ENCODE measurements at places on chromosomes 2 and 18.
A peak's percentile ranks its signal among the peaks of the same experiment; 100 is the strongest.

DNA sequence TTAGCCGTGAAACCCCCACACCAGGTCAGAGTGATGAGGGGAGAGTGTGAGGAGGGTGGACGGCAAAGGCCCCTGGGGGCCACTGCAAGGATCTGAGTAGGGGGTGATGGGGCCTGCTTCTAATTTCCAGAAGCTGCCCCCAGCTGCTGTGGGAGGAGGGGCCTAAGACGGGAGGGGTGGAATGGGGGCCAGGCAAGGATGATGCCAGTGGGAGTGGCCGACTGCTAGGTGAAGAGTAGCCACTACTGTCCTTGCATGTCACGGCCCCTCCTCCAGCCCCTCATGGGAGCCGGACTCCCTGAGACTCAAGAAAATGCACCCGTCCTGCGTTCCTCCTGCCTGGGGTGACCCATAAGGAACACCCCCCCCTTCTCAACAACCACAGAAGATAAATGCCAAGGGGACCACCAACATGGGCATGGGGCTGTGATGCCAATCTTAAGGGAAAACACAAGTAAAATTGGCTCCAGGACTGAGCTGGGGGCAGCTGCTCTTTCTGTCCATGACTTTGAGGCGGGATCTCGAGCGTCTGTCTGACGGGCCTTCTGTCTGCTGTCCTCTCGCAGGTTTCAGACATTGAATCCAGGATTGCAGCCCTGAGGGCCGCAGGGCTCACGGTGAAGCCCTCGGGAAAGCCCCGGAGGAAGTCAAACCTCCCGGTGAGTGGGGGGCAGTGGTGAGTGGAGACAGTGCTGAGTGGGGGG, 24.2 kb upstream of the PRLH start:
- no peak for ATAC-seq

GRCh38 chr2:220785178-220785577, 786.9 kb downstream of the EPHA4 start:
- ATAC-seq, result no peak

DNA sequence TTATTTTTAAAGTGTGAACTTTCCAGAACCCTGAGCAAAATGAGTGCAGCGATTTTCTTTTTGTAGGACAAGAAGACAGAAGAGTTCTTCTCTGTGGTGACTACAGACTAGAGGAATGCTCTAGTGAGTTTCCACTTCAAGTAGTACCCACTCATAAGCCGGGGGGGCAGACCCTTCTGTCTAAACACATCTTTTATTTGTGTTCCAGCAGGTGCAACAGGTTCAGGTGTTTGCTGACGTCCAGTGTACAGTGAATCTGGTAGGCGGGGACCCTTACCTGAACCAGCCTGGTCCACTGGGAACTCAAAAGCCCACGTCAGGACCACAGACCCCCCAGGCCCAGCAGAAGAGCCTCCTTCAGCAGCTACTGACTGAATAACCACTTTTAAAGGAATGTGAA, 25.2 kb downstream of the PTRHD1 start:
- ATAC-seq, result no peak

DNA sequence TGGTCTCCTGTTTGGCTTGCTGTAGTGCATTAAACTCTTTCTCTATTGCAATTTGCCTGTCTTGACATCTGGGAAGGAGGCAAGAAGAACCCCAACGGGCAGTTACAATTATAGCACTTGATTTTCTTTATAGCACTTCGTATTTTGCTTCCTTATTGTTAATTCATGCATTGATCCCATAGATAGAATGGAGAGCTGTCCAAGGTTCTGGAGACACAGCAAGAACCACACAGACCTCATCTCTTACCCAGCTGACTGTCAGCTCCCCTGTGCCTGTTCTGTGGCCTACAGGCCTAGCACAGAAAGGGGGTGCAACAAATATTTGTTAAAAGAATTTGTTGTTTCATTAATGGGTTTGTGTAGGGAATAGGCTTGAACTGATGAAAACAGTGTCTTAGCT, 194.3 kb downstream of the GALNT1 start:
- ATAC-seq, result no peak

- ATAC-seq, result no peak
These were observed 1.5 kb downstream of the VAMP5 start for GRCh38 chr2:85585781-85586105.

DNA sequence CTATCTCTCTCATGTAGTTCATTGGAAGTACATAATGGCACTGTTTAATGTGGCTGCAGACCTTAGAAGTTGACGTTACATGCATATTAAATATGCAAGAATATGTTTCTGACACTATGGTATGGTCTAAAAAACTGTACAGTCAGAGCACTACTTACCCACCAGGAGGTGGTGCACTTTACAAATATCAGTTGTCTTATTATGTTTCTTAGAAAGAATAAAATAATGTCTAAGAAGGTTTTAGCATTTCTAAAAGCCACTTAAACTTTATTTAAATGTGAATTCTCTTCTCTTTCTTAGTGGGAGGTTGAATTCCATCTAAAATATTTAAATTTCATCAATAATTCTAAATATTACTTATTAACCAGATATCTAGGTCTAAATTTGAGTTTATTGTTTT, 4.3 kb downstream of the TMEFF2 start:
- ATAC-seq, result no peak

DNA sequence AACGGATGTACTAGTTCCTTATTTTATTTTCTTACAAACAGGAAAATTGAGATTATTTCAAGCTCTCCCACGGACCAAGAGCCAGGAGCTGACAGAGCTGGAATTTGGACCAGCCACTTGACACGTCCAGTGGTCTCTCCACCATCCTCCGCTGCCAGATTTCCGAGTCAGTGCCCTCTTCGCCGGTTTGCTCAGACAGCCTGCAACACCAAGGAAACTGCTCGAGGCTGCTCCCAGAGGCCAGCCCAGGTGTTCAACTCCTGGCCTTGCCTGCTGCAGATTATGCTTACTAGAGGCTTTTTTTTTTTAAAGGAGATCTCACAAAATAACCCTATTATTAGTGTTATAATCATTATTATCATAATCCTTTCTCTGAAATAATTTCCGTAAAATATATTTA, 779.8 kb downstream of the RNF144A start:
- ATAC-seq, result no peak

GRCh38 chr18:52953387-52953786, 613.4 kb downstream of the DCC start:
- ATAC-seq, result no peak

GRCh38 chr2:200300638-200301314, 5.7 kb upstream of the SPATS2L start:
- no peak for ATAC-seq

- ATAC-seq, result no peak
These were observed 222.4 kb downstream of the EXOC6B start for GRCh38 chr2:72603481-72603880.

DNA sequence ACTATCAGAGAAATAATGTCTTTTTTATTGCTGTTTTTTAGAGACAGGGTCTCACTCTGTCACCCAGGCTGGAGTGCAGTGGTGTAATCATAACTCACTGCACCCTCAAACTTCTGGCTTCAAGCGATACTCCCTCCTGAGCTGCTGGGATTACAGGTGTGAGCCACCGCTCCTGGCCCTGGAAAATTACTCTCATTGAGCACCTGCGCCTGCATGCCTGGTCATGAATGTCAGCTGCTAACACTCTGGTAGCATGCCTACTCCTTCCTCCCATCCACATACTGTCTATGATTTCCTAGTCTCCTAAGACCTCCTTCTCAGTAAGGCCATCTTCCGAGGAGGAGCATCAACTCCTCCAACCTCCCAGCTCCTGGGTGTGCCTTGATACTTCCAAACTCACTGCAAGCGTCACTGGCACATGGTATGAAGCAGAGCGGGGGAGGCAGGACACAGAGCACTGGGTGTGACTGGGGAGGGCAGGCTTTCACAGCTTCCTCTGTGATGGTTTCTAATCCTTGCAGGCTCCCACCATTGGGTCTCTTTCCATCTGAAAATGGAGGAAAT, 1.6 kb upstream of the MAP2 start:
- ATAC-seq, result no peak

DNA sequence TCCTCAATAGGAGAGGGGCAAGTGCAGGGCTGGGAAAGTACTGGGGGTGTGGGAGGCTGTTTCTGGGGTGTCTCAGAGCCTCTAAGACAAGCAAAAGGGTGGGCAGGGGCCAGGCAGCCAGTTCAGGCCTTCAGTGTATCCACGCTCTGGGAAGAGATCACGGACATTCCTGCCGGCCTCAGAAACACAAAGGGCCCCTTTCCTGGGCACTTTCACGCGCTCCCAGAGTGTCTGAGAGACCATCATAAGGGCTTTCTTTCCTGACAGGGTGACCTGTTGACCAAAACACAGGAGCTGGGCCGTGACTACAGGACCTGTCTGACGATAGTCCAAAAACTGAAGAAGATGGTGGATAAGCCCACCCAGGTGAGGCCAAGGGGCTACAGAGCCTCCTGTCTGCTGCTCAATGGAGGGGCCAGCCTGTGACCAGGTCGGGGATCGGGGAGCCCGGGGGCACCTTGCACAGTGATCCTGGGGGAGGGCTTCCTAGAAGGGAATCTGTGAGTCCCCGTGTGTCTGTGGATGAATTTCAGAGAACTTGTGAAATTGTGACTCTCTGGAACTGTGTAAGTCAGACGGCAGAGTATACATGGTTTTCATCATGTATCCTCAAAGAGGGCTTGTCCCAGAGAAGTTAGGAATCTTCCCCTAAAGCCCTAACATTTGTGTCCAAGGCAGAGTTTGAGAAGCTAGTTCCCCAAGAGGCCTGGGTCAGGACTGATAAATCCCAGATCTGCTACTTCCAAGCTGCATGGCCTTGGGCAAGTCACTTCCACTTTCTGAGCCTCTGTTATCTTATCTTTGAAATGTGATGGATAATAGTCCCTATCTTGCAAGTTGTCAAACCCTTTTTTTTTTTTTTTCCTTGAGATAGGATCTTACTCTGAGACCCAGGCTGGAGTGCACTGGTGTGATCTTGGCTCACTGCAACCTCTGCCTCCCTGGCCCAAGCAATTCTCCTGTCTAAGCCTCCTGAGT, 1.8 kb downstream of the GNLY start:
- no peak for ATAC-seq

DNA sequence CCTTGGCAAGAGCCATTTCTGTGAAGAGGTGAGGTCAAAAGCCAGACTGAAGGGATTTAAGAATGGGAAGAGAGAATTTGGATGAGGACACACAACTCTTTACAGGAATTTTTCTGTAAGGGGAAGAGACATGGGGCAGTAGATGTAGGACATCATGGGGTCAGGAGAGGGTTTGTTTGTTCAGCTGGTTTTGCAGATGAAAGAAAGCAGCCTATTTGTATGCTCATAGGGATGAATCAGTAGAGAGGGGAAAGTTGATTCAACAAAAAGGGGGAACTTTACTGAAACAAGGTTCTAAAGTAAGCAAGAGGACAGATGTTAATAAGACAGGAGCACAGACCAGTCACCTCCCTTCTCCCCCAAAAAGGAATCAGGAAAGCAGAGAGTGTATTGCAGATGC, 11.2 kb downstream of the SCG2 start:
- ATAC-seq, result no peak

- ATAC-seq, result no peak
These were observed 8.1 kb downstream of the MARS2 start for GRCh38 chr2:197713271-197713670.

GRCh38 chr2:63589148-63589958, 590 bp downstream of the MDH1 start:
- ATAC-seq, result peak; percentile 5

- ATAC-seq, result peak; percentile 20
These were observed 2.0 kb upstream of the CAPN14 start for GRCh38 chr2:31219131-31219969.

DNA sequence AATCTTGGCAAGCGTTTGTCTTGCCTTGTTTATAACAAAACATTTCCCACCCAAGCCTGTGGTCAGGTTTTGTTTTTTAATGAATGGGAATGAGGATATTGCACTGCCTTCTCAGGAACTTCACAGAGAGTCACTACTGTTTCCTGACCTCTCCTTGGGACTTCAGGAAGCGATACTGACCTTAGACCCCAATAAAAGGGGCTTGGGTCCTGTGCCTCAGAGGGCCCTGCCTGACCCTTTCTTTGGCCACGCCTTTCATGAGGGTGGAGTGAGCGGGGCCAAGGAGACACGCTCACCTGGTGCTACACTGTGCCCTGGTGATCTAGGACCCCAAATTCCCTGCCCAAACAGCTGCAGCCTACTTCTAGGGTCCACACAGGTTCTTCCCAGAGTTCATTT, 92.8 kb upstream of the TGFA start:
- no peak for ATAC-seq

GRCh38 chr2:79887747-79888374, 375.0 kb downstream of the CTNNA2 start:
- ATAC-seq, result no peak

- no peak for ATAC-seq
These were observed 702 bp downstream of the LMAN1 start for GRCh38 chr18:59358414-59358711.
